ENCODE measurements at places on chromosomes 11 and 22. TPM values are rescaled to one million over a fixed set of nuclear protein-coding genes. Genes with fewer than 3 reads are reported as not detected.

GRCh38 chr11:17867341-17867740, 132.8 kb downstream of the KCNC1 start:
- no peaks in the 10 kb centered on the region for H3K36me3 ChIP-seq
- peaks cover 26% of the 10 kb centered on the region for H3K4me1 ChIP-seq
- H3K27ac ChIP-seq = no peak overlapping the region

DNA sequence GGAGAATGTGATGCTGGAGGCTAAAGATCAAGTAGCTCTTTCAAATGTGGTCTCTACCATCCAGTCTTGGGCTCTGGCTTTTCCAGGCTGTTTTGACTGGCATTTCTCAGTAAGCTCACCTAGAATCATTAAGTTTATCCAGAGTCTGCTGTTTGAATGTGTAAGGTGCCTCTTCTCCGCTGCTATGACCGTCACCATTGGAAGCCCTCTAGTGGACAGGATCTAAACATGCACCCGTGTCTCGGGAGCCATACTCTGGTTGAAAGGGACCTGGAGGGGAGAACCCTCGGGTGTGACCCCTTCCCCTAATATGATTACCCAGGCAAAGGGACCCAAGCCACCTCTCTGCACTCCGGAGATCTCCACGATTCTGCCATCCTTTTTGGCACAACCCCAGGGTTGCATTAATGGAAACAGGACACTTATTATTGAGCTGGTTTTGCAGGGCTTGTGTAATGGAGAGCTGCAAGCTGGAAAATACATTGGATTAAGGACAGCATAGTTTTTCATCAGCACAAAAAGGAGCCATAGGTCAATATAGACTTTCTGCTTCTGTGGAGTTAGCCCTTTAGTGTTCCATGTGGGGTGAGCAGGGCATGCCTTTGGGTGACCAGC, 191.0 kb upstream of the LARGE1 start:
- no peak overlapping the region for H3K27ac ChIP-seq
- no peaks in the 10 kb centered on the region for H3K4me1 ChIP-seq
- no peak overlapping the region for H3K4me3 ChIP-seq
- no peaks in the 10 kb centered on the region for H3K36me3 ChIP-seq

DNA sequence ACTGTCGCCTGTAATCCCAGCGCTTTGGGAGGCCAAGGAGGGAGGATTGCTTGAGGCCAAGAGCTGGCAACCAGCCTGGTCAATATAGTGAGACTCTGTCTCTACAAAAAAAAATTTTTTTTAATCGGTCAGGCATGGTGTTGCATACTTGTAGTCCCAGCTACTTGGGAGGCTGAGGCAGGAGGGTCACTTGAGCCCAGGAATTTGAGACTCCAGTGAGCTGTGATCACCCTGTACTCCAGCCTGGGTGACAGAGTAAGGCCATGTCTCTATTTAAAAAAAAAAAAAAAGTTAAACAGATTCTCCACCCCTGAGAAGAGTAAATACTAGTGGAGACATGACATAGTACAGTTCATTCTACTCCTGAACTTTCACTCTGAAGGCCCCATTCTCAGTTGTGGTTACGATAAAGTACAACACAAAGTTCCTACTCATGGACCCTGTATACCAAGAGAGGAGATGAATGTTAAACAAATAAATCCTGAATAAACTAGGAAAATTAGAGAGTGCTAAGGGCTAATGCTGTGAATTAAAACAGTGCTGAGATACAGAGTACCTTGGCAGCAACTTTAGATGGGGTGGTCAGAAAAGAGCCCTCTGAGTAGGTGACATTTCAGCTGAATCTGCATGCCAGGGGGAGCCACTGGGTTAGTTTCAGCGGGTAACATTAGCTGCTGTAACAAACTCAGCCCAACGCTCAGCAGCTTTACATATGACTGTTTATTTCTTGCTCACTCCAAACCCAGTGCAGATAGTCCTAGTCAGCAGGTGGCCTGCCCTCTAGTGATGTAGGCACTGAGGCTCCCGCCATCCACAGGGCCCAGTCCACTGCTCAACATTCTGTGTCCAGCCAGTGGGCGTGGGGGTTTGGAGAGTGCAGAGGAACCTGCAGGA, 75.1 kb downstream of the DBX1 start:
- H3K36me3 ChIP-seq = peaks cover 60% of the 10 kb centered on the region
- no peak for DNase-seq
- no peaks in the 10 kb centered on the region for H3K27me3 ChIP-seq
- no peak overlapping the region for H3K4me3 ChIP-seq
- H3K27ac ChIP-seq = no peak overlapping the region
- peaks cover 17% of the 10 kb centered on the region for H3K4me1 ChIP-seq

CFAP300 gene
- 0.99 TPM for total RNA-seq

All from left ventricle myocardium inferior (tissue), 1 donor.